ENCODE measurements at places on chromosomes 2 and 18.

- DNase-seq = no peak
Observed at GRCh38 chr2:74233648-74234047, 35.2 kb downstream of the MTHFD2 start.

GRCh38 chr2:21423854-21424253, 300.1 kb downstream of the TDRD15 start:
- DNase-seq = no peak

GRCh38 chr2:3201281-3201680, 176.3 kb downstream of the EIPR1 start:
- DNase-seq = no peak

DNA sequence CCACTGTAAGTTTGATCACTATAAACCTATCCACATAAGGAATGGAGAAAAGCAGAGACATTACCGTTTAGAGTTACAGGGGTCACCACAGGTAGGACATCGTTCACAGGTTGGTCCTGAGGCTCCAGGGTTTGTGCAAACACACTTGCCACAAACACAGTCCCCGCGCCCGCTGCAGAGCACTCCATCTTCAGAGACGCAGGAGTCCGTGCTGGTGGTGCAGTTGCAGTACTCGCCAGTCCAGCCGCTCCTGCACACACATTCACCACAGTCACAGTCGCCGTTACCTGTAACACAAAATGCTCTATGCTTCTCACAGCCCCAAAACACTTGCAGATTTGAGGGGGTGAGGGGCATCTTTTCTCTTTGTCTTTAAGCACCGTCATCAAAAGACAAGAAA, 63.9 kb upstream of the PLA2R1 start:
- no peak for DNase-seq

GRCh38 chr2:144550084-144550483, 30.2 kb upstream of the ZEB2 start:
- no peak for DNase-seq

DNA sequence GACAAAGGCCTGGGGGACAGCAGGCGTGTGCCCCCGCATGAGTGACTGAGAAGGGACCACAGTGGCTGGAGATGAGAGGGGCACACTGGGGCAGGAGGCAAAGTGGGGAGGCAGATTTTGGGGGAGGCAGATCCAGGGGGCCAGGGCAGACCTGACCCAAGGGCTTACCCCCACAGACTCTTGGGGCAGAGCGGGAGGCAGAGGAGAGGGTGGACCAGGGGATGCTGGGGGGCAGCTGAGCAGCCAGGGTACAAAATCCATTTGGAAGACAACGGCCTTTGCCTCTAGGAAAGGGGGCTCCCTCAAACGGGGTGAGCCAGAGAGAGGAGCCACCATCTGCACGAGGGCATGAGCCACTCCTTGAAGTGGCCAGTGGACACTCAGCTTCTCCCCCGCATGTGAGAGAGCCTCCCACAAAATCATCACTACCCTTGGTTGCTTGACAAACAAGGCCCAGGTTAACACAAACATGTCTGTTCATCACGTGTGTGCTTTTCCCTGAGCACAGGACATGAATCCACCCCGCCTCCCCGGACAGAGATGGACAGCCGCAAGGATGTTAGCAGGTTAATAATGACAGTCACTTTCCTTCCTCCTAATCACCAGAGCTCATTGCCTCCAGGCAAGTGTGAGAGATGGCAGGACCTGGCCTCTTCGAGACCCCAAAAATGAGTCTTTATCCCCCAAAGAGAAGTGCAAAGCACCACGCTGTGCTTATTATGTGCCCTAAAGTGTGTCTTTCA, 72.0 kb upstream of the RAB6C start:
- no peak for DNase-seq

DNA sequence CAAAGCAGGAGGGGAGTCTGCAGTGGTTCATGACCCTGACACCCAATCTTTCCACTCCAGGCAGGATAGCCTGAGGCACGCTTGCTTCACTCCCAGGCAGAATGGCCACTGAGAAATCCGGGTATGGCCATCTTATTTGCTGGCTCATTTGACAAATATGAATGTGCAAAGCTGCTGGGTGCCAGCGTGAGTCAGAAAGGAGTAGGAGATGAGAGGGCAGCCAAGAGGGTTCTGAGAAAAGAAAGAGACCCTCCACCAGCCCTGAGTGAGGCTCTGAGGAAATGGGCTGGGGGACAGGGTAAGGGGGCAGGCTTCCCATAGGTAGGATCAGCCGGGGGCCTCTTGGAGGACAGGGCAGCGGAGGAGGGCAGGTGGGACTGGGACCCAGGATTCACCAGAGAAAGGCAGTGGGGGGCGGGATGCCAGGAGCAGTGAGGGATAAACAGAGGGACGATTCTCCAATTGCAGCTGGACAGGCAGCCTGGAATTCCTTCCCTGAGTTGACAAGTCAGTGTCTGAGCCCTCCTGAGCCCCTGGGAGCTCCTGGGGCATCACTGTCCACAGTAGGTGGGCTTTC, 15.2 kb downstream of the RAMP1 start:
- no peak for DNase-seq

DNA sequence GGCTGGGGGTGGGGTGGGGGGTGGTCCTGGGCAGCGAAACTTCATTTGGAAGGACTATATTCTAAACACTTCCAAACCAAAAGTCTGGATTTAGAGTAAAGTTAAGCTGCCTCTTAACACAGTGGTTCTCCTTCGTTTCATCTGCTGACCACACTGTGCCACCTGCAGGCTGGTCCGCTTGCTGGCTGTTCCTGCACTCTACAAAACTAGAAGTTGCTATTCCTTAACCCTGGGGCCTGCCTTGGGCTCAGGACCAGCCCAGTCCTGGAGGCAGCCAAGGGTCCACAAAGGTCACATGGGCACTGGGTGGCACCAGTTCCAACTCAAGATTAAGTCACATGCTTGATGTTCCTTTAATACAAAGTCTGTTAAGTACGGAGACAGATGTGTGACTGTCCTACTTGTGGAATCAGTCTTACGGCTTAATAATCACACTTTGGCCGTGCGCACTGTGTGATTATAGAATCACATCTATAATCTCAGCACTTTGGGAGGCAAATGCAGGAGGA, 195.4 kb downstream of the FAM210A start:
- peak; percentile 11 for DNase-seq

DNA sequence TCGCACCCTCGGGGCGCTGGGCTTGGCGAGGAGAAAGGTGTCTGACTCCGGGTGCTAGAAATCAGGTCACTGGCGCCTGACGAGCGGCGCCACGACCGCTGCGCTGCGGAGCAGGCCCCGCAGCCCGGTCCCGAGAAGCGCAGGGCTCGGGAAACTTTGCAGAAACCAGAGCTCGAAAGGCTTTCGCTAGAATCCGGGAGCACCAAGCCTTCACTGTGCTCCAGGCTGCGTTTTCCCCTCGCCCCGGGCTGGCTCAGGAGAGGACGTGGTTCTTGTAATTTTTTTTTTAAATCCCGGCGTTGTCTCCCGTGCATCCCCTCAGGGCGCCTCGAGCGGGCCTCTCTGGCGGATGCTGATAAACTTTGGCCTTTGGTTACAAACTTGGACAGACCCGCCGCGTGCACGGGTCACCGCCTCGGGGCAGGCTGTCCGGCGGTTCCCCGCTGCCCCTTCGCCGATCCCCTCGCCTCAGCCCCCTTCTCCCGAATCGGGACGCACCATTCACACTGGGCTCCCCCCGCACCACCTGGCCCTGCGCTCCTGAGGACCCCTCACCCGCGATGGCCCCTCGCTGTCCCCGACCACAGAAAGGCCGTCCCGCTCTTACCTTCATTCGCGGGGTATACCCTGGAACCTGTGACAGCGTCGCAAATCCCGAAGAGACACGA, 419 bp downstream of the EPHA4 start:
- DNase-seq = peak; percentile 59

DNA sequence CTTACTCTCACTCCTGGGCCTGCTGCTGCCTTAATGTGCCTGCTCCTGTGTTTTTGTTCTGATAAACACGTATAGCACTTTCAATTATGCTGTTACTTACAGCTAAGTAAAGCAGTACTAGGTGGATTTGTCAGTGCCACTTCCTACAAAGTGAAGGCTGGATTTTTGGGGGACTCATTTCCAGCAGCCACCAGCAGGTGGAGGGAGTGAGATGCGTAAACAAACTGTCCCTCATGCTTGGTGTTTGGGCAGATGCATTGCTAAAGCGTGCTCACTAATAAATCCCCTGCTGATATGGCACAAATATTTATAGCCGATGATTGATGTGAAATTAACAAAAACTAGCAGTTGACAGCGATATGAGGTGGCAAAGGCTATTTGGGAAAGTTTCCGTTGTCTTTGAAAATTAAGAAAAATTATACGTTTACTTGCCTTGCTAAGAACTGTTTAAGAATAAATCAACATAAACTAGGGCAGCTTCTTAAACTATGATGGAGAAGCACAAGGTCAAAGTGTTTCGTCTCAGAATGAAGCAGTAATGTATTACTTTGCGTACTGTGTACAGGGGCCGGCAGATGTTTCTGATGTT, 101.7 kb downstream of the AGAP1 start:
- DNase-seq = peak; percentile 51

- no peak for DNase-seq
Observed at GRCh38 chr2:8786463-8786862, 51.0 kb downstream of the KIDINS220 start.

GRCh38 chr2:9593925-9594324, 36.9 kb downstream of the YWHAQ start:
- no peak for DNase-seq

GRCh38 chr18:8380926-8381325, 228.3 kb upstream of the RAB12 start:
- no peak for DNase-seq

GRCh38 chr18:68797871-68798270, at the start of gene CCDC102B:
CCDC102B (plus strand) TSS chr18:68798080; CDS start chr18:68836764, 38,684 bp downstream.
- no peak for DNase-seq

- DNase-seq = no peak
Observed at GRCh38 chr2:214217599-214217998, 193.3 kb upstream of the VWC2L start.

DNA sequence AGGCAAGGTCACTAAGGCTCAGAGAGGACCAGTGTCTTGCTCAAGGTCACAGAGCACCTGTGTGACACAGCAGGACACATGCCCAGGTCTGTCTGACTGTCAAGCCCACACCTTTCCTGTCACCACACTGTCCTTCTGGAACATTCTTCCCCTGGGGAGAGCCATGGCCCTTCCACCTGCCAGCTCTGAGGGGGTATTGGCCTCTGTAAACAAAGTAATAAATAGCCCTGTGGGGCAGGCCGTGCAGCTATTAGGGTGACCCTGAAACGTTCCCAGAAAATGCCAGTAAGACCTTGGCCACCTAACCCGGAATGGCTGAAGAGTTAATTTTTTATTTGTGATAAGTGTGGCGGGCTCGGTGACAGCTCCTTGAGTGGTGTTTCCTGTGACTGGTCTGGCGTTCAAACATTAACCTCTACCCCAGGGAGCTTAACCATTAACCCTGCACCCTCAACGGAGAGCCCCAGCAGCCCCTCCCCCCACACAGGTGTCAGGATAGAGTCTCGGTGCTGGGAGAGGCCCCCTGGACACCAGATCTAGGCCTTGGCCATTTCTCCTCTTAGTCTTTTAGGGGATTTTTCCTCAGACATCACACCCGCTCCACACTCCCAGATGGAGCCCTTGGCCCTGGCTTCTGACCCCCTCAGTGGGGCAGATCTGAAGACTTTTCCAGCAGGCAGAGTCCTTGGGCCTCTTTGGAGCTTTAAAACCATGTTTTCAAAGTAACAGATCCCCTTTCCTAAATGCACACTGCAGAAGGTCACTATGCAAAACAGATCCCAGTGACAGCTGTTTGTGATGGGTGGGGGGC, 36.6 kb downstream of the SCTR start:
- DNase-seq = peak; percentile 31

GRCh38 chr2:91477731-91478672, 2786.5 kb downstream of the RPIA start:
- DNase-seq = no peak

DNA sequence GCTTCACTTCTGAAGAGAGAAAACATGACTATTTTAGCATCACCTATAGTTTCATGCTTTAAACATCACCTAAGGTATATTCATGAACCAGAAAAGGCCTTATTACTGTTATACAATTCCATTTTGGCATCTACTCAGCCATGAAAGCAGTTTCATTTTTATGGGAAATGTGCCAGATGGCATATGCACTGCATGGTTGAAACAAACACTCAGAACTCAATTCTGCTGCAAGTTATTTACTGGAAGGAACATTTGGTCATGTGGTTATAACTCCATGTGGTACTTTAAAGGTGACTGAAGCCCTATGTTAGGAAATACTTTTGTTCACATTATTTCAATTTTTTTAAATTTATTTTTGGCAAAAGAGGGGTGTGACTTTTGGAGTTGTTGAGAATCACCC, 287.5 kb upstream of the CRIM1 start:
- no peak for DNase-seq

DNA sequence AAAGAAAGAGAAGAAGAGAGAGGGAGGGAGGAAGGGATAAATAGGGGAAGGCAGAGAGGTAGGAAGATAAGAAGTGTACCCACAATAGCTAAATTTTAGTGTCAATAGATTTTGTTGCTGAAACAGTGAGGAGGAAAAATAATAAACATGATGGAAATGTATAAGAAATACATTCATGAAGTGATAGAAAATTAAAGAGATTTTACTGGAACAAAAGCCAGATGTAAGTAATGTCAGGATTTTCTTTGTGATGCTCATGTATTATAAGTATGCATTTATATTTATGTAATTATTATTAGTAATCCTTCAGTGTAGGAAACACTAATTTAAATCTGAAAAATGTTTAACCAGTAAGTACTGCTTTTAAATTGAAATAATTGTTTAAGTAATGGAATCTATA, 1125.2 kb upstream of the FANCL start:
- no peak for DNase-seq

DNA sequence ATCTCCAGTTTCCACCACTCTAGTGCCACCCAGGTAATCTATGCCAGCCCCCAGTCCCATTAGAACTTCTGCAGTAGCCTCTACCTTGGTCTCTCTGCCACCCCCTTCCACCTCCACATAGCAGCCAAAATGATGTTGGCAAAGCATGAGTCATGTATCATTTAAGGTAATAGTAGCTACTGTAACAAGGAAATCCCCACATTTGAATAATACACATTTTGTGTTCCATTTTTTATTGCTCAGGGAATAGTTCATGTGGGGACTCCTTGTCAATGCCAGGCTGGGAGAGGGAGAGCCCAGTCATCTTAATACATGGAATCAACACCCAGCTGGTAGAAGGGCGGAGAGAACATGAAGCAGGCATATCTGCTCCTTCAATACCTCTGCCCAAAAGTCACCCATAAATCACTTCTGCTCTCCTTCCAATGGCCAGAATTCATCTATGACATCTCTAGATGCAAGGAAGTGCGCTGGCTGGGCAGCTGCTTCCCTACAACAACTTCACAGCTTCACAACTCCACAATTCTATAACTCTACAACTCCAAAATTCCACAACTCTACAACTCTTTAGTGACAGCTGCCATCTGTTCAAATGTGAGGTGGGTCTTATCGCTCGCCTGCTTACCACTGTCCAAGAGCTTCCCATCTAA, 70.6 kb upstream of the GLS start:
- no peak for DNase-seq

DNA sequence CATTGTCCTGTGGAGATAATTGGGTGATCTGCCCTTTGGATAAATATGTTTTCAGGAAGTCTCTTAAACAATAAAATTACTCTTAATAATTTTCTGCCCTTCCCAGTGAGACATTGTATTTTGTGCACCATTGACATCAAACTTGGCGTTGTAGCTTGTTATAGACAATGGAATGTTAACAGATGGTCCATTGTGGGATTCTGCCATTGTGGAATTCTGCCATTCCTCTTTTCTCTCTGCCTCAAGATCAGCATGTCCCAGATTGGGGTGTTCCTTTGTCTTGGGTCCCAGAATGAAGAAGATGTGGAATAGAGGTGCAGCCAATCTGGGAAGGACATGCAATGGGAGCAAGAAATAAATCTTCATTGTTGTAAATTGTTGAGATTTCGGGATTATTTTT, 15.1 kb upstream of the LDAH start:
- no peak for DNase-seq

All from NCI-H526 treated with DMSO at 0.1 percent for 48 hours (cell line).